SHP77 (cell line): ENCODE measurements at places on chromosomes 13 and 19.

- DNase-seq: no peak
Observed at GRCh38 chr13:44224450-44225149, 149.0 kb upstream of the SERP2 start.

- DNase-seq: no peak
Observed at GRCh38 chr13:94173312-94173854, 306.1 kb downstream of the DCT start.

- no peak for DNase-seq
Observed at GRCh38 chr19:13865571-13866462, 11.1 kb upstream of the NANOS3 start.

DNA sequence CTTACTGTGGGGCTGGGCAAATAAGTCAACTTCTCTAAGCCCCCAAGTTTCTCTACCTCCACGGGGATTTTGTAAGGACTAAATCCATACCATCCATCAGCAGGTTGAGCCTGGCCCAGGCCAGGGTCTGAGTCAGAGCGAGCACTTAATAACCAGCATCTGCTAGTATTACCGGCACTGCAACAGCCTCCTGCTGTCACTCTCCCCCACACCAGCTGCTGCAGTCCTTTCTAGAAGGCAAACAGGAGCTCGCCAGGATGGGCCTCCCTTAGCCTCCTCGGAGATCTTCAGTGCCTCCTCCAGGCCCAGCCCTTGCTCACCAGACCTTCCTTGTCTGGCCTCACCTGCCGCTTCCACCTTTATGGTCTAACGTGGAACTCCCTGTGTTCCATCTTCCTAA lies 3.2 kb downstream of the NAPA start:
- no peak for DNase-seq

GRCh38 chr19:49133621-49134454 lies 14.5 kb downstream of the PPFIA3 start:
- DNase-seq: no peak

DNA sequence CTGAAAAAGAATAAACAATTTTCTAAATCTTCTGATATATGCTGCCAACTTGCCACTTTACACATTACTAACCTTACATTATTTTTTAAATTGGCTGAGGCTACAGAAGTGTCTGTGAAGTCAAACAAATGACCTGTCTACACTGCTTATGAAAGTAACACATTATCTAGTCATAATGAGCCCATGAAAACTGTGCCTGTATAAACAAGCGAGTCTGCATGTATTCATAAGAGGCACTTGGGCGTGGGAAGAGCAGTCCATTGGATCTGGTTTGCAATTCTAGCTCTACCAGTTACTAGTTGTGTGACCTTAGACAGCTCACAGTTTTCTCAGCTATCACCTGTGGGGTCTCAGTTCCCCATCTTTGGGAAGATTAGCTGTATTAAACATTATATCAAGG lies 3.1 kb downstream of the VPS36 start:
- no peak for DNase-seq

- DNase-seq: no peak
Observed at GRCh38 chr19:40614622-40615411, 13.6 kb downstream of the LTBP4 start.

GRCh38 chr19:58305932-58306323 lies 751 bp downstream of the ERVK3-1 start:
- DNase-seq: no peak

DNA sequence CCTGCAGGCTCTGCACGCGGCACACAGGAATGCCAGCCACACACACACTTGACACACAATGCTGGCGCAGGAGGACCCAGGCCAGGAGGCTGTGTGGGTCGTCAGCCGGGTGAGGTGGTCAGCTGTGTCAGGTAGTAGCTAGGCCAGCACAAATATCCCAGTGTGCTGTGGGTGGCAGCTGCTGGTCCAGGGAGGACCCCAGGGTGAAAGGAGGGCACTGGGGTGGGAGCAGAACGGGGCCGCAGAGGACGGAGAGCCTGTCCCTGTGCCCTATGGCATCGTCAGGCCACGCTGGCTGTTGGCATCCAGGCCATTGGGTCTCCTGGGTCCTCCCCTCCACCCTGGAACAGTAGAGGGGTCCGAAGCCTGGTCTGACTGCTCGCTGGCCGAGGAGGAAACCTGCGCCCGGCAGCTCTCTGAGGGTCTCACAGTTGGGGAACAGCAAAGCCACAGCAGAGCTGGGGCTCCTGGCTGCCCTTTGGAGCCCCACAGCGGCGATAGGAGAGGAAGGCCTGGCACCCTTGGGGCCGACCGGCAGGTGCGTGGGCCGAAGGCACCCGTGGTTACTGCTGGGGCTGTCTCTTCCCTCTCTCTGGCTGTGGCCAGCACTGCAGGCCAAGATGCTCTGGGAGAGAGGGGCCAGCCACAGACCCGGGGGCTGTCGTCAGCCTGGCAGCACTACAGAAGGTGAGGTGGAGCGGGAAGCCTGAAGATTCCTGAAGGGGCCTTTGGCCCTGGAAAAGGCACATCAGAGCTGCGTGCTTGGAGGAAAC lies 27.3 kb downstream of the C13orf46 start:
- no peak for DNase-seq

DNA sequence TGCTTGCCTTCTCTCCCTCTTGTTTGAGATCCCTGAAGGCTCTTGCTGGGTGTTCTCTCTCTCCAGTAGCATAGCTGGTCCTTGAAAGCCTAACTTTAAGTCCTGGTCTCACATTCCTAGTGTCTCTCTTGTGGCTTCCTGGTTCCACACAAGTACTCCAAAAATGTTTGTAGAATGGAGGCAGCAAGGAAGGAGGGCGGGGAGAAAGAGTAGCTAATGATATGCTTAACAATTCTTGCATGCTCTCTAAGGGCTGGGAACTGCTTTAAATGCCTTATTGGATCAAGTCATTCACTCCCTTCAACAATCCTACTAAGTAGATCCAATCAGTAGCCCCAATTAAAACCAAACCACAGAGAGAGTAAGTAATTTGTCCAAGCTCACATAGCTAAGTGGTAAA lies 357.3 kb downstream of the KLF5 start:
- no peak for DNase-seq

GRCh38 chr13:92255526-92255925 lies 857.1 kb downstream of the GPC5 start:
- no peak for DNase-seq

GRCh38 chr19:40623403-40624251 lies 22.5 kb downstream of the LTBP4 start:
- peak; percentile 20 for DNase-seq

DNA sequence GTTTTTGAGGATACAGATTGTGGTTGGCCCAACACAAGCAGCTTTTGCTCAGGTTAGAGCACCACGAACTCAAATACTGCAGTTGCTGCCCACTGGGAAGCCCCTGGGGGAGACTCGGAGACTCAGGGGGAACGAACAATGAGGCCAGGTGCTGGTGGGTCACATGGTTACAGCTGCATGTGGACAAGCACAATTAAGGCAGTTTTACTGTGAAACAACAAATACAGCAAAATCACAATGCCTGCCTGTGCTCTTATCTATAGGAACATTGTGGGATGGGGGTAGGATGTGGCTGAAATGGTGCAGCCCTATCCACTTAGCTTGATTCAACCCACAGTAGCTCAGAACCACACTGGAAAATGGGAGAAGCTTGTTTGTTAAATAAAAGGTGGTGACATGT lies 119.7 kb upstream of the SPATA13 start:
- no peak for DNase-seq
